ENCODE measurements at places on chromosomes 3 and 15.

DNA sequence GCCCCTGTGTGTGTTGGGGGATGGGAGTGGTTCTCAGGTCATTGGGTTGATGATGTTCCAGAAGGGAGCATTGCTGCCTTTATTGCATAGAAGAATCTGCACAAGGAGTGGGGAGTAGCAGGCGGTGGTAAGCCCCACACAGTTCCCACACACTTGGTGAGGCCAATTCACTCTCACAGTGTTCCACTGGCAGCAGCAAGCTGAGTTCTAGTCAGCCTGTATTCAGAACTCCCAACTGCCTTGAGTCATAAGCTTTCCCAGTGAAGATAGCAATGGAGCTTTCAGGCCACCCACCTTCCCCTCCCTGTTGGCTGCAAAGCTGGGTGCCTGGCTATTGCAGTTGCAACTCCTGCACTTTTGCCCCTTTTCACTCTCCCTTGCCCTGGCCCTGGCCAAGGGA is 181.1 kb upstream of the RBMS3 start:
- DNase-seq, result no peak

DNA sequence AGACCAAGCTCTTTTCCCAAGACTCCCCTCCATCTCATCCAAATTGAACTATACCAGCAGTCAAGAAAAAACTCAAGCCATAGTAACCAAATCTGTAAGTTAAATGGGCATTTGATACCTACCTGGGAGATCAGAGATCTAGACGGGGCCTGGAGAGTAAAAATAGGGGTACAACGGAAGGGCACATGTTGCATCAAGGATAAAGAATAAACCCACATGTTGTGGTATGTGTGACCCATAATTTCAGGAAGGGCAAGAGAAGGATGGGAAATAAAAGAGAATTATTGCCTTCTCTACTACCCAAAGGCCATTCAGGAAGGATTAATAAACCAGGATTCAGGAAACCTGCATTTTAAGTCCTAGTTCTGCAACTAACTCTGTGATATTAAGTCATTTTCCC is 1.5 kb downstream of the TEX55 start:
- DNase-seq, result no peak

GRCh38 chr3:102114264-102114979 is 265.1 kb downstream of the NFKBIZ start:
- no peak for DNase-seq

GRCh38 chr3:10292505-10293419 is at the start of gene GHRL:
GHRL (minus strand) TSS chr3:10292947; CDS start chr3:10290180, 2,767 bp downstream.
- DNase-seq, result no peak

GRCh38 chr15:94066046-94066445 is 165.3 kb upstream of the MCTP2 start:
- DNase-seq, result no peak

DNA sequence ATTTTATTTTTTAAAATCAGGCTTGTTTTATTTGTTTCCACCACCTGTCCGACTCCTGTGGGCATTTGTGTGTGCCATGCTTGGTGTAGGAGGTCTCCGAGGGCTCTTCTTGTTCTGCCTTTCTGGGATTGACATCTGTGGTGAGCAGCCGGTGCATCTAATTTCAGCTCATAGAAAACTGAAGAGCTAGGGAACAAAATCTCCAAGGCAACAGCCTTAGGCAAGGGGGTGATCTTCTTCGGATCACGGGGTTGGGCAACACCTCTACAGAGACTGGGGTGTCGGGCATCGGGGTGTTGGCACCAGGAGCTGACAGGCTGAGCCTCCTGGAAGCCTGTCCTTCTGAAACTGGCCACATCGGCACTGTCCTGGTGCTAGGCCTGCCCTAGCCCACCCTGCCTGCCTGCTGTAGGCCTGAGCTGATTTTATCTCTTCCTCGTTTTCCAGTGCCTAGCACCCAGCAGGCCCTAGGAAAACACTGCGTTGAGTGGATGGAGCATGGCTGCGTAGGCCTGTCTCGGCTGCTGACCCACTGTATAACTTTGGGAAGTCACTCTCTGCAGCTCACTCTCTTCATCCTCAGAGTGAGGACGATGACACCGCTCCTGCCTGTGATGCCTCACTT is 10.3 kb downstream of the CHCHD6 start:
- no peak for DNase-seq

- no peak for DNase-seq
Observed at GRCh38 chr3:122782804-122783203, 10.8 kb downstream of the HSPBAP1 start.

DNA sequence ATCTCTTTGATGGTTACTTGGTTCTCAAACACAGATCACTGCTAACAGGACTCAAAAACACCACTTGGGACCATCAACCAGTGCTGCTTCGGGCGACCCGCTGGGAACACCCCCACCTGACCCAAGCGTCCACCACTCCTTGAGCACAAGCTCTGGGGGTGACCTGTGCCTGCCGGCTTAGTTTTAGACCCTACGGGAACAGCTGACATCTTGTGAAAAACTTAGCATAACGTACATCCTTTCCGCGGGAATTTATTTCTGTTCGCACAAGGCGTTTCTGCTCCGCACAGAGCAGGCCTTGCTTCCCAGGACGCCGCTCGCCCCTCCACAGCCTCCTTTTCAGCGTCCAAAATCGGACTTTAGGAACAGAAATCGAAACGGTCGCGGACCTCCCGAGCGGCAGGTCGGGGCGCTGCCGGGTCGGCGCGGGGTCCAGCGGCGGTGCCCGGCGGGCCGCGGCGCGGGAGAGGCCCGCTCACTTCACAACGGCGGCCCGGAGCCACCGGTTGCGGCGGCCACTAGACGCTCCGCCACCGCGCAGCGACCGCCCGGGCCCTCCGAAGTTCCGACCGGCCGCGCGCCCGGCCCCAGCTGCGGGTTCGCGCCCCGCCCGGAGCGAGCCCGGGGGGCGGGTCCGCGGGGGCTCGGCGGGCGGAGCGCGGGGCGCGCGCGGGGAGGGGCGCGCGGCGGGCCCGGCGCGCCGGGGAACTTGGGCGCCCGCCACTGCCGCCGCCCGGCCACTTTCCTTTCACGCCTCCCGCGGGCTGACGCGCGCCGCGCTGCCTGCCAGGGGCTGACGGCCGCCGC is 959 bp downstream of the SFMBT1 start:
- peak; percentile 77 for DNase-seq

GRCh38 chr3:126498929-126499328 is 18.6 kb downstream of the UROC1 start:
- no peak for DNase-seq

GRCh38 chr3:126855374-126855773 is 127.5 kb upstream of the PLXNA1 start:
- DNase-seq, result no peak

- DNase-seq, result no peak
Observed at GRCh38 chr15:76994001-76994400, 925 bp upstream of the PSTPIP1 start.

DNA sequence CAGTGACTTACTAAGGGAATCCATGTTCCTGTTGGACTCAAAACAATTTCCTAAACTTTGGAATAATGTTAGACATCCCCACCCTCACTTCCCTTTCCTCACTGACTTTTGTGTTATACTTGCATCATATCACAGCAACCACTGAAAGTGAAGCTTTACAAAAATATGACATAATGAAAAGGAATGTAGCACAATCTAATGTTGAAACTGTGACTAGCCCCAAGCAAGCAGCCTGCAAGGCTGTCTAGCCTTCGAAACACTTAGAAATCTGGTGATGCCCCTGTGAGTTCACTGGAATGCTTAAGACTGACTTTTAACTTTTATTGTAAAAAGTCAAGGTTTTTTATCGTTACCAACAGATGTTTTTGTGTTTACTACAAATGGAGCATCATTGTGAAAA is 203.7 kb upstream of the ZNF385D start:
- no peak for DNase-seq

GRCh38 chr15:29872716-29873115 is 50.4 kb upstream of the TJP1 start:
- no peak for DNase-seq

DNA sequence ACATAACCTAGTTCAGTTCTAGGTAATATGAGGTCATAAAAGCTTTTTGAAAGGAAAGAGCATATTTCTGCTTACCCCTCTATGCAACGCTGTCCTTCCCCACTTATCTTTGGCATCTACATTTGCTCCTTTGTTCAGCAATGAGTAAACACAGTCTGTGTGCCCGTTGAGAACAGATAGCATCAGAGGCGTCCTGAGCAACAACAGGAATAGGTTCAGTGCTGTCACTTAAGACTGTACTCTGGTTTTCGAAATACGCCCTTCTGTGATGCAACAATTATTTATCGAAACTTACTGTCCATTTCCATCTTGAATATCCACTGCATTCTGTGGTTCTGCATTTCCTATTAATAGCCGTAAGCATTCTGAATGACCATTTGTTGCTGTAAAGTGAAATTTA is 84.4 kb downstream of the BTD start:
- DNase-seq, result no peak

DNA sequence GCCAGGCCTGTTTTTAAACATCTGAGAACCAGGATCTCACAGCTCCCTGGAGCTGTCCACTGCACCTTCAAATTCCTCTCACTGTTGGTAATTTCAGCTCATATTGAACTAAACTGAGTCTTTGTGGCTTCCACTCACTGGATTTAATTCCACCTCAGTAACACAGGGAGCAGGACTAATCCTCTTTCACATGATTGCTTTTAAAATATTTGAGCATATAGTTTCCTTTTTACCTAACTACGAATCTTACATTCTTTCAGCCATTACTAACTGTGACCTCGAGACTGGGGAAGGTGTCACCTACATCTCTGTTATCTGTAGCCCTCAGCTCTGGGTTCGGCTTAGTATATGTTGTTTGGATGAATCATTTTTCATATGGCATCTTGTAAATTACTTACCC is 194.3 kb upstream of the C2CD4B start:
- no peak for DNase-seq

DNA sequence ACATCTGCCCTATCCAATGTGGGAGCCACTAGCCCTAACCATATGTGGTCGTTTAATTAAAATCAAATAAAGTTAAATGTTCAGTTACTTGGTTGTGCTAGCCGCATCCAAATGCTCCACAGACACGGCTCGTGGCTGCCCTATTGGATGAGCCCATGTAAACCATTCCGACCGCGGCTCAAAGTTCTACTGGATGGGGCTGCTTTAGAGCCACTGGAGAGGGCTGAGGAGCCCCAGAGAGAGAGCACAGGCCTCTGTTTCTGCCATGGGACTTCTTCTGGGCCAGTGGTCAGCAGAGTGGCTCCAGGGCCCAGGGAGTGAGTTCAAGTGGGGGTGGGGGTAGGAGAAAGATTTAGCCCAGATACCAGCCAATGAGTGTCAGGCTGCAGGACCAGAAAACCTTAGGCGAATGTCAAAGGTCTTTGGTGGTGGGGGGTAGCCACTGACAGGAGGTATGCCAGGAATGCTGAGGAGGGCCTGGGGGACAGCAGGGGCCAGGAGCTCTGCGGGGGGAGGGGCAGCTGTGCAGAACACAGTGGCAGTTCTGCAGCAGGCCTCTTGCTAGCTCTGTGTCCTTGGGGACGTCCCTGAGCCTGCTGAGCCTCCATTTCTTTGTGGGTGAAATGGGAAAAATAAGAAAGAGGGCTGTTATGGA is 30.1 kb downstream of the SPSB4 start:
- no peak for DNase-seq

DNA sequence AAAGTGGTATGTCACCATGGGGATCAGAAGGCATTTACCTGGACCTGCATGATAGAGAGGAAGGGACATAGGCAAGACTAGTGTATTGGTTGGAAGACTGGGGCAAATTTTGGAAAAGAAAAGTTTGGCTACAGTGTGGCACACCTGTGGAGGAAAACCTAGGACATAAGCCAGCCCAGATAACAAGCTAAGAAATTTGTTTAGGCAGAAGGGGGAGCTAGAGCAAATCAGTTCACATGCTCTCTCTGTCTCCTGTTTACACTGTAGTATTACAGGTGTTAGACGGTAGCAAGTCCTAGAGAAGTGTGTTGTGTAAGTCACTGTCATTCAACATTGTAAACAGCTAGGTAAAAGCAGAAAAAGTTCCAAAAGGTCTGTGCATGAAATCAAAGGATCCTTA is 11.9 kb upstream of the ALDH1A2 start:
- no peak for DNase-seq

GRCh38 chr3:109339714-109340648 is 2.6 kb upstream of the DPPA4 start:
- no peak for DNase-seq

GRCh38 chr15:77504306-77504705 is 83.6 kb downstream of the HMG20A start:
- no peak for DNase-seq

- no peak for DNase-seq
Observed at GRCh38 chr3:157572559-157573270, 69.5 kb upstream of the VEPH1 start.

- DNase-seq, result no peak
Observed at GRCh38 chr15:50183112-50183794, 1.3 kb downstream of the SLC27A2 start.

DNA sequence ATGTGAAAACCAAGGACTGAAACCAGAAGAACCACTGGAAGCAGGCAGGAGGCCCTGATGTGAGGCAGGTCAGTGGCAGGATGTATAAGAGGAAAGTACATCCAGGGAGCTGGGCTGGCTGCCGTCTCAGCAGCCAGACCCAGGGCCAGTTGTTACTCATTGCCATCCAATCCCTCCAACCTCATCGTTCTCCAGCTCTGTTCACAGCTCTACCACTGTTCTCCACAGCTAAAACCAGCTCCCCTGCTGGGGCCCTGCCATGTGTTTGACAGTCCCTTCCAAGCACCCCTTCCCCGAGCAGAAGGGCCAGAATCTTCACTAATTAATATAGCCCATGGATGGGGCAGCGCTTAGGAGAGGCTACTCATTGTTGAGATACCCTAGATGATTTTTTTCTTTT is 206.6 kb downstream of the MECOM start:
- no peak for DNase-seq

DNA sequence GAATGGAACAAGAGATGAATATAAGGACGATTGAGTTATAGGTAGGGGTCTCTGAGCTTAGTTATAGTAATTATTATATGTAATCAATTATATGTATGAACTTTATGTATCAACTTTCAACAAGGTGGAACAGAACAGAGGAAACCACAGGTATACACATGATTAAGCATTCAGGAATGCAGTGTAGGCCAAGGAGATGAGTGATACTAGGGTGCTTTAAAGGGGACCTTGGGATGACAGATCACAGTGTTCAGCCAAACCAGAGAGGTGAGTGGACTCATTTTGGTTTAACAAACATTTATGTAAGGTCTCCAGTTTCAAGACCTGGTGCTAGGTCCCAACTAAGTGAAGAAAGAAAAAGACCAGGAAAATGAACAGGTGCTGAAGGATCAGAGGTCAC is 895.5 kb downstream of the ROBO2 start:
- no peak for DNase-seq

- DNase-seq, result no peak
Observed at GRCh38 chr3:58779934-58780333, 113.4 kb upstream of the FAM3D start.

- no peak for DNase-seq
Observed at GRCh38 chr3:8576841-8577571, 67.6 kb downstream of the SSUH2 start.

- peak; percentile 43 for DNase-seq
Observed at GRCh38 chr3:125437631-125438435, 62.7 kb upstream of the ZNF148 start.

Data from right kidney (tissue), 9 donors.